ENCODE measurements at places on chromosomes 3 and 15.
A peak's percentile ranks its signal among the peaks of the same experiment; 100 is the strongest.

DNA sequence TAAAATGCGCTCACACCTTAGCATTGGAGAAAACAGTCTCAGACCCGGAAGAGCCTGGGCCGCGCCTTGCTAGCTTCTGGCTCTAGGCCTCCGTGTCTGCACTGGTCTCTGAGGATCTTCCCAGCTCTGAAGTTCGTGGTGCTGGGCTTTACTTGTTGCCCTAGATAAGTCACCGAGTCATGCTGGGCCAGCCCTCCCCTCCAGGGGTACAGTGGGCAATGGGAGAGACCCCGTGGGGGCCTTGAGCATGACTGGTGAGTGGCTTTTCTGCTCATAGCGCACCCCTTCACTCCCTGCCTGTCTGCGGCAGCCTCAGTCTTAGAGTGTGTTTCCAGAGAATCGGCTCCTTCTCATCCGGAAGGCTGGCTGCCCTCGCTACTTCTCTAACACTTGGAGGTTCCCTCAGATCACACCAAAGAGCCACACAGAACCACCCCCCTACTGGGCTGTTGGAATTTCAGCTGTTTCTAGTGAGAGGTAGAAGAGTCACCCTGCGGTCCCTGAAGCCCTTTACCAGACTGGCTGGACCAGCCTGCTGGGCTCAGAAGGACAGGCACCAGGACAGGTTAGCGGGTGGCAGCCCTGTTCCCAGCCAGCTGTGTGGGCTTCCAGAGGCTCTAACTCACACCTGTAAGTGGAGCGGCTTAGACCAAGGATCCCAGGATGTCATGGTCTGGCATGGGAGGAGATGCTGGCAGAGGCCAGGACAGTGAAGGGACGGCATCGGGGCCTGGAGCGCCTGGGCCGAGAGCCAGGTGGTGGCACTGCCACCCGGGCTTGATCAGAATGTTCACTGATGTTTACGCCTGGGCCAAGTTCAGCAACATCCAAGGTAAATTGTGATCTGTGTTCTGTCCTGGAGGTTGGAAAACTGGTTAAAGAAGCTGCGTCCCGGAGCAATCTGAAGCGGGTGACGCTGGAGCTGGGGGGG, 17.9 kb downstream of the ALDH1A3 start:
- DNase-seq = no peak

GRCh38 chr3:9403463-9403862, 6.0 kb downstream of the SETD5 start:
- DNase-seq = no peak

DNA sequence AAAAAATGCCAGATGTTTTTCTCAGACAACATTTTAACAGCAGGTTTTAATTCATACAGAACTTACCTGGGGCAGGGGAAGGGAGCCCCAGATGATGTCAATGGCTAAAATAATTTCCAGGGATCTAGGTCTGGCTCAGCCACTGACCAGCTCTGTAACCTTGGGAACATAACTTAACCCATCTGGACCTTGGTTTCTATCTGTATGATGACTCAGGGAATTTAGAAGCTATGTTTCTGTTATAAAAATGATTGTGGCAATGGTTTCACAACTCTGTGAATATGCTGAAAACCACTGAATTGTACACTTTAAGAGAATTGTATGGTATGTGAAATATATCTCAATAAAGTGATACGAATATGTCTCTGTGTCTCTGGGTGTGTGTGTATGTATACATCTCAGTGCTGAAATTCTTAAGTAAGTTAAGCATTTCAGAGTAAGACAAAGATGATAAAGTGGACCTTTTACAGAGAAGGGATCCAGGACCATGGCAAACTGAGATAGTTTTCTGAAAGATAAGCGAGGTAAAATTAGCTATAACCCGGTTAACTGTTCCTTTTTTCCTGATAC, 2.9 kb downstream of the SH3GL3 start:
- DNase-seq = no peak

DNA sequence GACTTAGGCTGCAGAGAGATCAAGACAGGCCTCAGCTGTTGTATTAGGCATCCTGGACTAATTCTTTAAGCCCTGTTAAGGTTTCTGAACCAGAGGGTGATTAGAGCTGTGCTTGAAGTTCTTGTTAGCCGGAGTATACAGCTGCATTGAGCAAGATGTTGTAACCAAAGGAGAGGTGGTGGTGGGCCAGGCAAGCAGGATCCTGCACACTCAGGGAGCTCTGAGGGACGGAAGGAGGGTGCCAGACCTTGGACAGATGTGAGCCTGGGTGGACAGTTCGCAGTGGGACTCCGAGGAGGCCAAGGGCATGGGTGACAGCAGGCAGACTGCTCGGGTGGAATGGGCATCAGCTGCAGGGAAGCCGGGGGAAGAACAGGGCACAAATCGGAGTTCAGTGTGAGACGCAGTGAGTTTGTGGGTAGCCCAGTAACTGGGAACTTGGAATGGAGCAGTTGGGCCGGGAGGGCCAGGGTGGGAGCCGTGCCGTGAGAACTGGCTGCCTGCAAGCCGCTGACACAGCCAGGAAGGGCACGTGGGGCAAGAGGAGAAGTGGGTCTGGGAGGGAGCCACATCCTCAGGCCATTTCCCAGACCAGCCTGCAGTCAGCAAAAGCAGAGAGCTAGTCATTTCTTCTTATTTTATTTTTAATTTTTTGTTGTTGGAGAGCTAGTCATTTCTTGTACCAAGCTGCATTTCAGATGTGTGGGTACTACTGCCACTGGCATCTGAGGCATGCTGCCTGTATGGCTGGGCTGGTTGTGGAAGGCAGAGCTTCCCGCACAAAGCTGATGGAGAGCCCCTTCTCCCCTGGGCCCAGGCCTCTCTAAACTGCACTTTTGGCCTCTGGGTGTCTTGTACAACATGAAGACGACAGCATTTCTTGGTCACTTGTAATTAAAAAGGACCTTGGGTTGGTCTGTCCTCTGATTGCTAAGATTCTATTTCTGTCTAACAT, 61.0 kb downstream of the PGPEP1L start:
- peak; percentile 25 for DNase-seq

DNA sequence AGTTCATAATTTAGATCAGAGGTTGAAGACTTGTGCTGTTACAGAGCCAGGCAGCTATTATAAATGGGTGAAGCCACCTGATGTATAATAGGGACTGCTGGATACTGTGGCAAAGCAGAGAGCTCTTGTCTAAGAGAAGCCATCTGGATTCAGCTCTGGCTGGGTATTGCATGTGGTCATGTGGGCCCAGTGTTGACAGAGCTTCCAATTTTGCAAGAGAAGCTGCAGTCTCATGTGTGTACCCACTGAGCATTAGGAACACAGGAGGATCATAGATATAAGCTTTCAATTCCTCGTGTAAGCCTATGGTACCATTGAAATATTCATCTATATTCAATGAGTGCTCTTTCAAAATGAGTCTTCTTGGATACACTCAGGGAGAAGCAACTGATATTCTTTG, 303.9 kb upstream of the SLCO3A1 start:
- no peak for DNase-seq

GRCh38 chr3:160134454-160134853, 90.8 kb upstream of the C3orf80 start:
- DNase-seq = no peak

All from caudate nucleus (tissue), 63 donors.